Dorsolateral prefrontal cortex (tissue), 122 donors: ENCODE measurements at places on chromosomes 5 and 9. TPM values are rescaled to one million over a fixed set of nuclear protein-coding genes. Genes with fewer than 3 reads are reported as not detected.

GRCh38 chr9:136828474-136829140 is 13.7 kb upstream of the AJM1 start:
- DNase-seq, result no peak

GRCh38 chr5:68683632-68684036 is 410.2 kb upstream of the SLC30A5 start:
- no peak for DNase-seq

- no peak for DNase-seq
Measured at GRCh38 chr9:115071176-115071575, 46.8 kb downstream of the TNC start.

- DNase-seq, result no peak
Measured at GRCh38 chr5:73654819-73655318, 28.9 kb downstream of the ARHGEF28 start.

DNA sequence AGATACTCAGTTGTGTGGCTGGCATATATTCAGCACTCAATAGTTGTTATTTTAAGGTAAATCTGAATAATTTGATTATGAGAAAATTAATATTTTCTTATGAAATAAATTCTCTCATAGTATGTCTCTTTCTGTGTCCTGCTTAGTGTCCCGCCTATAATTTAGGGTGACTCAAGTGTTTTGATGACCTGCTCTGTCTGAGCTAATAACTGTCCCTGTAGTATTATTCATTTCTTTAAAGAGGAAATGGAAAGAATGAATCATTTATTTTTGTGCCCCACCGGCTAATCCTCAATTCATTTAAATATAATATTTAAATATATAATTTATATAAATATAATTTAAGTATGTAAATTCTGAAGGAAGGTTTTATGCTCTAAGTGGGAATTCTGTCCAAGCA is 4.1 kb downstream of the SLC1A1 start:
- no peak for DNase-seq

DNA sequence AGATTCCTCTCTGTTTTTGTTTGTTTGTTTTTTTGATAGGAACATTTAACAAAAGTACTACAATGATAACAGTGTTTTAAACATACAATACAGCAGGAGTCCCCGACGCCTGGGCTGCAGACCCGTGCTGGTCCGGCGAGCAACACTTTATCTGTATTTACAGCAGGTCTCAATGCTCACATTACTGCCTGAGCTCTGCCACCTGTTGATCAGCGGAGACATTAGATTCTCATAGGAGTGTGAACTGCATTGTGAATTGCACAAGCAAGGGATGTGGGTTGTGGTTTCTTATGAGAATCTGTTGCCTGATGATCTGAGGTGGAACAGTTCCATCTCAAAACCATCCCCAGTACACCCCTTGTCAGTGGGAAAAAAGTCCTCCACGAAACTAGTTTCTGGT is 1068.5 kb upstream of the CDH10 start:
- no peak for DNase-seq

GRCh38 chr9:129632460-129632859 is 6.5 kb downstream of the NTMT1 start:
- DNase-seq, result no peak

DNA sequence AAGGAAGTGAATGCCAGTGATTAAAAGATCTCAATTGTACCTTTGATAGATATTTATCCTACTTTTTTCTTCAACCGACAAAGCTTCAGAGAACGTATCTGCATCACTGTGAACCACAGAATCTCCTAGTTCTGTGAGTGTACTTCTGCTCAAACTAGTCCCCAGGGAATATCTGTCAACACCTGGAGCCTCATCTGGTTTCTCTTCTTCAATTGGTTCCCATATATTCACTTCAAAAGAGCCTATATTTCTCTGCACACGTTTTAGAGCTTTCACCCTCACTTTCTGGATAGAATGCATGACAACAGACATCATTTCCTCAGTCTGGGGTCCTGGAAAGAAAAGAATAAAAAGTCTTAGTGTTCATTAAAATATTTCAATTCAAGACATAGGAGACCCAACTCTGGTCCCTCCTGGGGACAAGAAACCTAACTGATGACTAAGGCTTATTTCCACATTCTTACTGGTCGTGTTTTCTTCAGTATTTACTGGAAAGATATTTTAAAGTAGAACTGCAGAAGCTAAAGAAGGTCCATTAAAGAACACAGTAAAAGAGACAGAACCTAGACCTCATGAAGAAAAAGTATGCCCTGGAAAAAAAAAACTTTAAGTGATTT is 64.3 kb downstream of the CPLANE1 start:
- DNase-seq, result no peak

DNA sequence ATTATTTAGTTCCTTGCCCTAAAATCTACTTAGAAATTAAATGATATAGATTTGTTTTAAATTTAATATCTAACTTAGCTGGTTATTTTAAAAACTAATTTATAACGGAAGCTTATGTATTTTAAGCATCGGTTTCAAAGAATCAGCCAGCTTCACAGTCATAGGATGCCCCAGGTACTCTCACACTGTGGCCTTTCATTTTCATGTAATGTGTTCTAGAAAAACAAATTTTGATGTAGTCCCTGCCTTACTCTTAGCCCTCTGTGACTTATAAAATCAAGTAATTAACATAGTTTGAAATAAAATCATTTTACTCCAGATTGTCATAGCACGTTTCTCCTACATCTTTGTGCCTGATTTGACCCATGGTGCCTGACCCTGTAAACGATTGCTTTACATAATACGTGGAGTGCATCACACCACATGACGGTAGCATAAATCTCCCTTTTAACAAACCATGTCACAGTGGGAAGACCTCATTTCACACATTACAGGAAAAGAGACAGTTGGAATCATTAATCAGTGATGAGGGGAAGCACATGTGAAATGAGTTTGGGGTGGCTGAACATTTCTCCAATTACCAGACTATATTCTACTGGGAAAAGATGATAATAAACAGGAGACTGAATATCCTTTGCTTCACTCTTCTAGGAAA is 731.5 kb upstream of the CDH9 start:
- no peak for DNase-seq

DNA sequence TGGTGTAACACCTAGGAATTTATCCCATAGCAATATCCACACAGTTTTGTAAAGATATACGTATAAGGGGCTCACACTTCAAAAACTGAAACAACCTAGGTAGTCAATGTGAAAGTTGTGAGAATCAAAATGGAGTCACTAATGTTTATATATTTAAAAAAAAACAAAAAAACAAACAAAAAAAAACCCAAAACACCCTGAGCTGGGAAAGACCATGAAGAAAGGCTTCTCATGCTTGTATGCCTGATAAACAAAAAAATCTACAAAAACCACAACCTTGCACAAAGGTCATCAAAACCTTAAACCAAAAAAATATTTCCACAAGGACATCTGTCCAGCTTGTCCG is 35.4 kb downstream of the AFF4 start:
- DNase-seq, result no peak

GRCh38 chr5:138720840-138721239 is 32.4 kb upstream of the CTNNA1 start:
- no peak for DNase-seq

GRCh38 chr9:113154946-113155345 is 4.1 kb downstream of the SLC31A2 start:
- DNase-seq, result no peak

NMUR2 gene
- total RNA-seq, result 2.1 TPM

ITGA2 gene
- 18.0 TPM for total RNA-seq

CDH6 gene
- 24.9 TPM for total RNA-seq

GRXCR2 gene
- total RNA-seq, result not detected

NPR2 gene
- total RNA-seq, result 20.3 TPM
